ENCODE measurements at places on chromosomes 11 and 22.

- no peak for DNase-seq
Observed at GRCh38 chr11:87473174-87473573, 435.4 kb downstream of the TMEM135 start.

DNA sequence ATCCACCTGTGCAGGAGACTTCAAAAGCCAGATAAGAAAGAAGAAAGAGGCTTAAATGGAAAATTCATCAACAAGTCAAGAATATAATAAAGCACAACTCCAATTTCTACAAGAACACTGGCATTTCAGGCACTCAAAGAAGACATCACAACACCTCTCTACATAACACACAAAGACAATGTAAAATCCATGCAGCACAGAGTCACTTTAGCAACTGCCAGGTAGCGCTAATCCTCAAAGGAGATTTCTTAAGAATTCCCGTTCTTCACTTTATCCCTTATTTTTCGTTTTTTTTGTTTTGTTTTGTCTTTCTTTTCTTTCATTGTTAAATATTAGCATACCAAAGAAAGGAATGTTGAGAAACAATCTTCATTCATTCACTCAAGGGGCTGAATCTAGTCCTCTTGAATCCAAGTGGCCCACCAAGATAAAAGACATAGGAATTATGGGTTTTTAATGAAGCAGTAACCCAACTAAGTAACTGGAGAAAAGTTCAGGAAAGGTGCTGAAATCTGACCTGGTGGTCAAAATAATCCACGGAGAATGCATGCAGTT, 95.0 kb downstream of the CADM1 start:
- DNase-seq, result no peak

DNA sequence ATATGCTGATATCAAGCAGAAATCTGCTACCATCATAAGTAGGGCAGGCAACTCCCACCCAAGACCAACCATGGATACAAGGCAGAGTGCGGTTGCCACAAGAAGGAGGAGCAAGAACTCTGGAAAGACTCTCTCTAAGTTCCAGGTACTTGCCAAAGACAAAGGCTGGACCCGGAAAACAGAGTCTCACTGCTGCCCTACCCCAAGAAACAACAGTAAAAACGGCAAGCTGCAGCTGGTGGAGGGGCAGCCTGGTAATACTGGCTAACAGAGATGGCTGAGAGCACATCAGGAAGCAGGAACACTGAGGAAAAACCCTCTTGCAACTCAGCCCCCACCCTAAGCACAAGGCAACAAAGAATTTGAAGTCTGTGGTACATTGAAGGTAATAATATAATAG, 27.7 kb upstream of the NXPE2 start:
- DNase-seq, result no peak

GRCh38 chr22:29342577-29343312, 27.2 kb upstream of the RASL10A start:
- DNase-seq, result no peak

DNA sequence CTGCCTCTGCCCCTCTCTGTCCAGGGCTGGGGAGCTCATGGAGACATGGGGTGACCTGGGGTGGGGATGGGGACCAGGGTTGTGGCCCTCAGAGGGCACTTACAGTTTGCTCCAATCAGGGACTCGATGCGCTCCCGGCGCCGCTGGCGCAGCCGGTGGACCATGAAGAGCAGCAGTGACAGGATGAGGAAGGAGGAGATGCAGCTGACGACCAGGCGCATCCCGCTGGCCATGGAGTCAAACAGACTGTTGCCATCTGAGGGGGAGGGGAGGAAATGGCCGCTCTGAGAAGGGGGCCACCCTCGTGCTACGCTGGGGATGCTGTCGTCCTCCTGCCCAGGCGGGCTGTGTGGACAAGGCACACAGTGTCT, 80.5 kb downstream of the DGCR2 start:
- DNase-seq, result no peak

GRCh38 chr11:117859061-117859460, 17.4 kb downstream of the FXYD6 start:
- no peak for DNase-seq

GRCh38 chr22:24421428-24421931, 5.9 kb upstream of the ADORA2A start:
- DNase-seq, result no peak

DNA sequence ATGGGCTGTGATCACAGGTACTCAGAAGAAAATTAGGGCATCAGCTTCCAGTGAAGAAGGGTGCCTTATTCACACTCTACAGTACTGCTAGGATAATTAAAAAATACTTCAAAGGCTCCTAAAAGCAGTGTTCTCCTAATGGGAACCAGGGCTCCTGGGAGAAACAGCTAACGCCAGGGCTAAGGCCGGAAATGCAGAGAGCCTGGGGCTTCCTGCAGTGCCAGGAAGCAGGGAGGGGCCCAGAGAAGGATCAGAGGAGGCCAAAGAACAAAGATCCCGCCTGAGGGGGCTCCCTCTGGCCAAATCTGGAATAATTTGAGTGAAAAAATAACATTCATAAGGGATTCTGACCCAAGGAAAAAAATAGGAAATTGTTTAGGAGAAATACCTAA, 27.5 kb downstream of the TOLLIP start:
- no peak for DNase-seq

DNA sequence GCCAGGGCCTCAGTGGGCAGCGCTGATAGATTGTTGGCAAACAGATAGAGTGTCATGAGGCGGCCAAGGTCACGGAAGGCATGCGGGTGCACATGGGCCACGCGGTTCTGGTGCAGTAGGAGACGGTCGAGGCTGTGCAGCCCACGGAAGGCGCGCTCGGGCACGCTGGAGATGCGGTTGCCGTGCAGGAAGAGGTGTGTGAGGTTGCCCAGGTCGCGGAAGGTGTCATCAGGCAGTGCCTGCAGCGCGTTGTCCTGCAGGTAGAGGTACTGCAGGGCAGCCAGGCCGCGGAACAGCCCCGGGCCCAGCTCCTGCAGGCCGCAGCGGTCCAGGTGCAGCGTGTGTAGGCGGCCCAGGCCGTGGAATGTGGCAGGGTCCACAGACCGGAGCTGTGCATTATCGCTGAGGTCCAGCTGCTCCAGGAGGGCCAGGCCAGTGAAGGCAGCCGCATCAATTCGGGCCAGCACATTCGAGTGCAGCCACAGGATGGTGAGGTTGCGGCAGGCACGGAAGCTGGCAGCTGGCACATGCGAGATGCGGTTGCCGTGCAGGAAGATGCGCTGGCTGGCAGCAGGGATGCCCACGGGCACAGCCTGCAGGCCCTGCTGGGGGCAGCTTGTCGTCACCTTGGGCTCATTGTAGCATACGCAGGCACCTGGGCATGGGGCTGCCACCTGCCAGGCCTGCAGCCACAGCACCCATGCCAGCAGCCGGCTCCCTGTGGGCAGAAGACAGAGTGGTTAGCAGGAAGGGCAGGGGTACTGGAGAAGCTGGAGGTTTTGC, 25.5 kb downstream of the RTN4R start:
- no peak for DNase-seq

GRCh38 chr11:106457727-106458126, 380.3 kb downstream of the AASDHPPT start:
- no peak for DNase-seq

GRCh38 chr22:39567135-39567946, 3.2 kb upstream of the CACNA1I start:
- peak; percentile 18 for DNase-seq
